Osteoblast (primary cell): ENCODE measurements at places on chromosomes 6 and 20. TPM values are rescaled to one million over a fixed set of nuclear protein-coding genes. Genes with fewer than 3 reads are reported as not detected.

DNA sequence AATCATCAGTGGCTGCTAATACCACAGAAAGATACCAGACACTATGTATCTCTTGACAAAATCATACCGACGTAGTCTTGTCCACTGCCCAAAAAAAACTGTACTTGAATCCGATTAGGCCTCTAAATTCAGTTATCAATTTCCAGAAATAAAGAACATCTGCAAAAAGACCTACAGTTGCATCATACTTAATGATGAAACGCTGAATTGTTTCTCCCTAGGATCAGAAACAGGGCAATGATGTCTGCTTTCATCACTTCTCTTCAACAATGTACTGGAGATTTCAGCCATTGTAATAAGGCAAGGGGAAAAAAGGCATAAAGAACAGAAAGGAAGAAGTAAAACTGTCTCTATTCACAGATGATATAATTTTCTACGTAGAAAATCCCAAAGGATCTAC is 152.0 kb downstream of the TASP1 start:
- DNase-seq = no peak

- DNase-seq = peak; percentile 22
Observed at GRCh38 chr6:47794577-47795135, 12.8 kb downstream of the OPN5 start.

The SAMD10 gene
- 0.59 and 1.4 TPM in 2 replicates for total RNA-seq

The SIRPD gene
- not detected in 2 replicates for total RNA-seq

The C4B gene
- 4.1 and 6.5 TPM in 2 replicates for total RNA-seq
